ENCODE measurements at places on chromosomes 3 and 15. TPM values are rescaled to one million over a fixed set of nuclear protein-coding genes. Genes with fewer than 3 reads are reported as not detected.

IL17RD gene
- 31.1 TPM for total RNA-seq

KCNMB2 gene
- 0.47 TPM for total RNA-seq

STRA6 gene
- total RNA-seq = 8.4 TPM

CALML4 gene
- 4.1 TPM for total RNA-seq

CTXND1 gene
- total RNA-seq = 0.39 TPM

ZNF502 gene
- total RNA-seq = 0.32 TPM

GOLGA6B gene
- total RNA-seq = not detected

TM4SF1 gene
- total RNA-seq = not detected

TRANK1 gene
- total RNA-seq = 0.51 TPM

DNA sequence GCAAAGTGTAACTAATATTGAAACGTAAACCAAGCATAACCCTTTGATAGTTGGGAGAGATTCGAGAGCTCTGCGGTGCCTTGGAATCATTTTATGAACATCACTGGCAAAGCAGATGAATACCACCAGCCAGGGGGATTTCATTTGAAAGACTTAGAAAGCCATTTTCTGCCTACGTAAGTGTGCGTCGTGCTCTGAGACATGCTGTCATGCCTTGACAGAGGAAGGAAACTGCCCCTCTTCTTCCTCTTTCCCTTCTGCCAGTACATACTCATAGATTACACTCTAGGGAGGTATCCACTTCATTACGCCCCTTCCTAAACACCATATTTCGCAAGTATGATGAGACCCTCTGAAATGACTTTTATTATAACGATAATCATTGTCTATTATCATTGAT is 3.3 kb upstream of the MTHFS start:
- H3K36me3 ChIP-seq = no peaks in the 10 kb centered on the region
- peaks cover 5% of the 10 kb centered on the region for H3K4me1 ChIP-seq
- DNase-seq = no peak
- H3K27me3 ChIP-seq = peaks cover 2% of the 10 kb centered on the region
- no peak overlapping the region for H3K27ac ChIP-seq

GRCh38 chr3:42500091-42500490 is 2.4 kb upstream of the VIPR1 start:
- H3K36me3 ChIP-seq = no peaks in the 10 kb centered on the region
- H3K27me3 ChIP-seq = peaks cover 25% of the 10 kb centered on the region
- no peak overlapping the region for H3K27ac ChIP-seq
- peaks cover 6% of the 10 kb centered on the region for H3K4me1 ChIP-seq
- no peak overlapping the region for H3K4me3 ChIP-seq

DNA sequence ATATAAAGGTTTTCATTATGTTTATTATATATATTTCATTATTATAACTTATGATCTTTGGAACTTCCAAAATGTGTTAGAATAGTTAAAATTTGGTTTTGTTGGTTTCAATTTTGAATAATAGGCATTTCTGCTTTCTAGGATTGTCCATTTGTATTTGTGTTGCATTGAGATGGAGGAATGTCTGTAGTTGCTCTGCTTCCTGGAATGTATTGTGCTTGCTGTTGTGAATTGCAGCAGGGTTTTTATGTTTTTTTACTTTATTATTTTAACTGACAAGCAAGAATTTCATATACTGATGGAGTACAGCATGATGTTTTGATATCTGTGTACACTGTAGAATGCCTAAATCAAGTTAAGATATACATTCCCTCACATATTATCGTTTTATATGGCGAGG is 247.4 kb downstream of the XXYLT1 start:
- no peak overlapping the region for H3K27ac ChIP-seq
- DNase-seq = no peak
- H3K4me1 ChIP-seq = no peaks in the 10 kb centered on the region

GRCh38 chr15:45023659-45024225 is 747 bp downstream of the SORD start:
- H3K4me1 ChIP-seq = peaks cover 2% of the 10 kb centered on the region
- H3K4me3 ChIP-seq = peak overlapping the region; percentile 93
- peaks cover 4% of the 10 kb centered on the region for H3K36me3 ChIP-seq
- peaks cover 7% of the 10 kb centered on the region for H3K27me3 ChIP-seq
- DNase-seq = no peak
- H3K27ac ChIP-seq = peak overlapping the region; percentile 79

GRCh38 chr3:17894434-17895060 is 152.1 kb upstream of the TBC1D5 start:
- peaks cover 2% of the 10 kb centered on the region for H3K4me1 ChIP-seq
- no peak overlapping the region for H3K27ac ChIP-seq
- no peaks in the 10 kb centered on the region for H3K36me3 ChIP-seq
- H3K27me3 ChIP-seq = no peaks in the 10 kb centered on the region

DNA sequence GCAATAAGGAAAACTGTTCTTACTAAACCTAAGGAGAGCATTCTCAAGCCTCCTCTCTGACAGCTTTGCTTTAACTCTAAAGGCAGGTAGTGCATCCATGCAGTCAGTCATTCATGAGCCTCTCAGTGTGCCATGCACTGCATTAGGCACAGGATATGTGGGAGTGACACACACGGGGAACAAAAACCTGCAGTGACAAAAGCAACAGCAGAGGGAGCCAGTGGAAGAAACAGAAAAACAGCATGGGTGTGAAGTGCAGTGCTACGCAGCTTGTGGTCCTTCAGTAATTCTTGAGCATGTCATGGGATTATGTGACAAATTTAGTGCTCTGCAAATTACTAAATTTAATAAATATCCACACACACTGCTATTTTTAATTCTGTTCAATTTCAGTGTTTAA is 230.7 kb downstream of the BBX start:
- H3K36me3 ChIP-seq = no peaks in the 10 kb centered on the region
- H3K27ac ChIP-seq = no peak overlapping the region
- H3K4me3 ChIP-seq = no peak overlapping the region
- peak; percentile 52 for DNase-seq
- peaks cover 20% of the 10 kb centered on the region for H3K4me1 ChIP-seq

GRCh38 chr15:86445579-86446252 is 366.0 kb downstream of the AGBL1 start:
- H3K4me1 ChIP-seq = peaks cover 51% of the 10 kb centered on the region
- no peaks in the 10 kb centered on the region for H3K36me3 ChIP-seq
- peak overlapping the region; percentile 78 for H3K4me3 ChIP-seq
- DNase-seq = no peak

DNA sequence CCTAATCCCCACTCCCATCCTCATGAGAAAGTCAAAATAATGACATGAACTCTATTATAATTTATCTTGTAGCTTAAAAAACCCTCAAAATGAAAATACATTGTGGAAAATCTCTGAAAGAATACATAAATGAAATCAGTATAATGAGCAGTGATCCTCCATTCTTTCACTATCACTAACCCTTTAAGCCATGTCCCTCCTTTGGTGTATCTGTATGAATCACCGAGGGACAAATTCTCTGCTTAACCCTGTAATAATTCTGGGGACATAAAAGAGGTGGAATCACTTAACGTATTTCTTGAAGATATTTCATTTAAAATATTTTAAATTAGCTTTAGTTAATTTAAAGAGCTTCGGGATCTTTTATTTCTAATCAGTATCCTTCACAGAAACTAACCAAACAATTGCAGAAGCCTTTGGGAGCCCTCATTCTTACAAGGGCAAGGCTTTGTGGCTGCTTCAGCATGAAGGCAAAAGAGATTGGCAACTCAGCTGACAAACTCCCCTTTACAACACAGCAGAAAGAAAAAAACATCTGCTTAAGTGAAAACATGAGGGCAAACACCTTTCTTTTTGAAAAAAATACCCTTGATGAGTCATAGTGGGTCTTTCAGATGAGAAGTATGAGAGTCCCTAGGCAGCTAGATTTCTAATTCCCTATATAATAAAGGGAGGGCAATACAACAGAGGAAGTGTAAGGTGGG is 44.0 kb upstream of the ALCAM start:
- H3K36me3 ChIP-seq = no peaks in the 10 kb centered on the region
- H3K27ac ChIP-seq = no peak overlapping the region
- H3K4me1 ChIP-seq = no peaks in the 10 kb centered on the region
- no peak overlapping the region for H3K4me3 ChIP-seq

GRCh38 chr3:22156868-22157267 is 405.9 kb upstream of the ZNF385D start:
- H3K27me3 ChIP-seq = peaks cover 3% of the 10 kb centered on the region
- H3K27ac ChIP-seq = no peak overlapping the region
- H3K4me3 ChIP-seq = no peak overlapping the region
- H3K36me3 ChIP-seq = no peaks in the 10 kb centered on the region
- DNase-seq = no peak

- H3K27ac ChIP-seq = no peak overlapping the region
- no peak for DNase-seq
- H3K4me3 ChIP-seq = no peak overlapping the region
These were observed 513.5 kb upstream of the PROK2 start for GRCh38 chr3:72298201-72299152.

GRCh38 chr3:123832692-123833397 is 51.3 kb downstream of the MYLK start:
- no peak overlapping the region for H3K4me3 ChIP-seq
- H3K4me1 ChIP-seq = no peaks in the 10 kb centered on the region
- H3K36me3 ChIP-seq = peaks cover 5% of the 10 kb centered on the region
- no peak for DNase-seq

DNA sequence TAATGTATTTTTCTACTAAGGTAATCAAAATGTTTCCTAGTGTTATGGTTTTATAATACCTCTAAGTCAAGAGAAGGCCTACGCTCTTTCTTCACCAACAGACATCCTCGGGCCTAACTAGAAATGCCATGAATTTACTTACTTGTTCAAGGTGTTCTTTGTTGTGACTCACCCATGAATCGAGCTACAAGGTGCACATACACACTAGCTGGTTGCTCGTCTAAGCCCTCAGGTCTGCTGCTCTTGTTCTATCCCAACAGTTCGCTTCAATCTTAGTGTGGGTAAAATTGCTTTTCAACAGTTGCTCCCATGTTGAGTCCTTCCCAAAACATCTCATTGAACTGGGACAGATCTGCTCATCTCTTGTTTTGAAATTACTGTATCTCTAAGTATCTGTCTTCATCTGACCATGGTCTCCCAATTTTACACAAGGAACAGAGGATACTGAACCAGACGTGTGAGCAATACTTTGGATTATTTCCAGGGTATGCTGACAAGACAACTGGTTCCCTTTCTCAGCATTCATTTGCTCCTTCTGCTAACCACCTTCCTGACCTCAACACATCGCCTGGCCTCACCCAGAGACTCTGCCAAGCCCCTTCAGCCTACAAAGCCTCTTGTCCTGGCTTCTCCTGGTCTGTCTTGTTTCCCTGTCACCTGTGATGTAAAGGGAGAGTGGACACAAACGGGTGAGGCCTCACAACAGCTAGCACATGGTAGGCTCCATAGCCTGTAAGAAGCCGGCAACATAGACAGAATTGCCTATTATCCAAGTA is 84.2 kb downstream of the NEDD4 start:
- no peak overlapping the region for H3K27ac ChIP-seq
- no peak overlapping the region for H3K4me3 ChIP-seq
- H3K36me3 ChIP-seq = no peaks in the 10 kb centered on the region
- H3K27me3 ChIP-seq = no peaks in the 10 kb centered on the region
- no peak for DNase-seq

GRCh38 chr3:64880916-64881315 is 193.1 kb upstream of the ADAMTS9 start:
- H3K4me3 ChIP-seq = no peak overlapping the region
- H3K36me3 ChIP-seq = no peaks in the 10 kb centered on the region
- no peaks in the 10 kb centered on the region for H3K27me3 ChIP-seq
- DNase-seq = no peak
- no peak overlapping the region for H3K27ac ChIP-seq
- H3K4me1 ChIP-seq = no peaks in the 10 kb centered on the region

DNA sequence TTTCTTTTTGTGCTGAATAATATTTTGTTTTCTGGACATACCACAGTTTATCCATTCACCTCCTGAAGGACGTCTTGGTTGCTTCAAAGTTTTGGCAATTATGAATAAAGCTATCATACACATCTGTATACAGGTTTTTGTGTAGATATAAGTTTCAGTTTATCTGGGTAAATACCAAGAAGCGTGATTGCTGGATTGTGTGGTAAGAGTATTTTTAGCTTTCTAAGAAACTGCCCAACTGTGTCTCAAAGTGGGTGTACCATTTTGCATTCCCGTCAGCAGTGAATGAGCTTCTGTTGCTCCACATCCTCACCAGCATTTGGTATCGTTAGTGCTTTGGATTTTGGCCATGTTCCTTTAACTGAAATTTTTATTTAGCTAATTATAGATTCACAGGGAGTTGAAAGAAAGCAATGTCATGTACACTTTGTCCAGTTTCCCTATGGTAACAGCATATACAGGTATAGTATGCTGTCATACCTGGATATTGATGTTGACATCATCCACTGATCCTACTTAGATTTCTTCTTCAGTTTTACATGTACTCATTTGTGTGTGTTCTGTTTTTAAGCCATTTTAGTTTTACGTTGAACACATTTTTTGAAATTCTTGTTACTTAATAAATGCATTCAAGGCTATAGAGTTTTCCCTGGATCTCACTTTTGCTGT is 11.9 kb downstream of the ARID3B start:
- peaks cover 4% of the 10 kb centered on the region for H3K36me3 ChIP-seq
- H3K27me3 ChIP-seq = peaks cover 4% of the 10 kb centered on the region
- no peak overlapping the region for H3K4me3 ChIP-seq

DNA sequence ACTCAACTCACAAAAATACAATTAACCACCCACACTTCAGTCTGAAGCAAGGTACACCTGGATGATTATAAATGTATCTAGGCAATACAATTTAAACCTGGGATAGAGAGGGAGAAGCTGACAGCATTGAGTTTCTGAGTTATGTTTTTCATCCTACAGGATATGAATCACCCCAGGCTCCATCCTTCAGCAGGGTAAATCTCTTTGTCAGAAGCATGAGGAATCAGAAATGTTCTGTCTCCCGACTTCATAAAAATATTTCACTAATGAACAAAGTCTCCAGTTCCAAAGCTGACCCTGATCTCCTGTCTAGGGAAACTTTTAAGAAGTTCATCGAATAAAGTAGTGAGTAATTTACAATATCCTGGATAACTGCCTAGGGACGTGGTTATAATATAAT is 25.5 kb upstream of the FRMD4B start:
- H3K27ac ChIP-seq = no peak overlapping the region
- H3K4me1 ChIP-seq = peaks cover 1% of the 10 kb centered on the region
- H3K4me3 ChIP-seq = no peak overlapping the region
- H3K36me3 ChIP-seq = no peaks in the 10 kb centered on the region
- DNase-seq = no peak

DNA sequence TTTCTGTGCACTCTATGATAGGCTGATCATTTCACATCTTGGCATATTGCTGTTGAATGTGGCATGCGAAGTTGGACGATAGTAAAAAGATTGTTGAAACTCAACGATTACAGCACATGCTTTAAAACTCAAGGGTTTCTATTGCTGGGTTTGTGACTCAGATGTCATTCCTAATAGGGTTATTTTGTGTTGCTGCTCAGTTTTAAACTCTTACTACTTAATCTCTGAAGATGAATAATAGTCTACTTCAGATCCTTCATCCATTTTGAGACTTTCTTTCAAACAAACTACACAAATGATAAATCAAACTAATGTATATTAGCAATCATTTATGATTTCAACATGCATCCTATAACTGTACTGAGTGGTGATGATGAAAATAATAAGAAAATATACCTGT is 71.3 kb upstream of the MBNL1 start:
- H3K36me3 ChIP-seq = no peaks in the 10 kb centered on the region
- H3K4me1 ChIP-seq = no peaks in the 10 kb centered on the region
- H3K27me3 ChIP-seq = no peaks in the 10 kb centered on the region
- no peak overlapping the region for H3K4me3 ChIP-seq
- no peak for DNase-seq
- H3K27ac ChIP-seq = no peak overlapping the region

GRCh38 chr3:160540551-160540950 is 24.8 kb downstream of the KPNA4 start:
- H3K4me1 ChIP-seq = peaks cover 12% of the 10 kb centered on the region
- H3K27ac ChIP-seq = no peak overlapping the region
- H3K36me3 ChIP-seq = no peaks in the 10 kb centered on the region
- H3K27me3 ChIP-seq = no peaks in the 10 kb centered on the region
- no peak overlapping the region for H3K4me3 ChIP-seq
